ENCODE measurements at places on chromosomes 5 and 9.

- no peak for DNase-seq
Measured at GRCh38 chr5:88872971-88873370, 10.0 kb downstream of the MEF2C start.

DNA sequence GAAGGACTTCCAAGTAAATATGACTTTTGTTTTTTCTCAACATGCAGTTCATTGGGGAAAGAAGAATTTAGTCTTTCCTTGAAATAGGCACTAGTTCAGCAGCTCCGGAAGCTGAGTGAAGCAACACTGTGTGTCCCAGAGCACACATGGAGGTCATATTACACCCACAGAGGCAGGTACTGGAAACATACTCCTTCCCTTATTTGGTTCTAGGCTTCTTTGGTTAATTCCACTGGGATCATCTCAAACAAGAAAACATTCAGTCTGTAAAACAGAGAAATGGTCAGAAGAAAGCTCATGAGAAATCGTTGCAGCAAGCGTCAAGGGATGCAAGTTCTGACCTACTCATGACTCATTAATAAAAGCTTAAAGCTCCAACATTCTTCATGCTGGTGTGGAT, 175.1 kb upstream of the PCSK5 start:
- no peak for DNase-seq

- no peak for DNase-seq
Measured at GRCh38 chr9:117247266-117247665, 167.6 kb downstream of the ASTN2 start.

- no peak for DNase-seq
Measured at GRCh38 chr5:72895758-72896157, 60.1 kb upstream of the FCHO2 start.

- DNase-seq: peak; percentile 6
Measured at GRCh38 chr9:88534456-88535225, at the start of gene NXNL2. TSS of gene NXNL2 (plus strand) at chr9:88535178. CDS start at chr9:88535435, 257 bp downstream.

- no peak for DNase-seq
Measured at GRCh38 chr9:35349287-35349990, 140.5 kb upstream of the RUSC2 start.

DNA sequence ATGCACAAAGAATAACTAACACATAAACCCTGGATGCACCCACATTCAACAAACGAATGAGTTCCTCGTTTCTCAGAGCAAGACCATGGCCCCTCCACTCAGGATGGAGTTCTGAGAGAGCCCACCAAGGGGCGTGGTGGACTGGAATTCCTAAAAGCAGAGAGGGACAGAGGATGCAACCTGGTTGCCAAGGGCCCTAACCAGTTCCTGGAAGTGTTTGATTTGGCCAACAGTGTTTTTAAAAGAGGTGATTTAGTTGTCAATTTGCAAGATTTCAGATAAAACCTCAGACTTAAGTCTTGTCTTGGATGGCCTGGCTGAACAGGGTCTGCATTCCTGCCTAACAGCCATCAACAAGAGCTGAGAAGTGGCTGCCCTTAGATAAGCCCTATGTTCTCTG, 34.4 kb downstream of the GLRA1 start:
- DNase-seq: no peak

Data from CD4-positive, alpha-beta T cell treated with Interleukin-15 for 4 hours (primary cell).